Lower lobe of right lung (tissue), 2 donors: ENCODE measurements at places on chromosomes 16 and 17. TPM values are rescaled to one million over a fixed set of nuclear protein-coding genes. Genes with fewer than 3 reads are reported as not detected.

DNA sequence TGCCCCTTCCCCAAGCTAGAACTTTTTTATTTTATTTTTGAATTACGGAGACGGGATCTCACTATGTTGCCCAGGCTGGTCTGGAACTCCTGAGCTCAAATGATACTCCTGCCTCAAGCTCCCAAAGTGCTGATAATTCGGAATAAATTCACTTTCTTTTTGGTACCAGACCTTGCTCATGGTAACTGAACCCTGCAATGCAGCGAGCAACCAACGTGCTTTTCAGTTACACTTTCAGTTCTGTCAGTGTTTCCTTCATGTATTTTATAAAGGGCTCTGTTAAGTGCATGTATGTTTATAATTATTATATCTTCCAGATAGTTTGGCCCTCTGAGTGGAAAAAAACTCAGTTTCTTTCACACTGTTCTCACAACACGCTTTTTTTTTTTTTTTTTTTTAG, 13.9 kb downstream of the C16orf96 start:
- no peak for DNase-seq

- no peak for DNase-seq
These were observed 72.8 kb upstream of the MED9 start for GRCh38 chr17:17403899-17404576.

GRCh38 chr17:13537871-13538643, 63.7 kb downstream of the HS3ST3A1 start:
- no peak for DNase-seq

DNA sequence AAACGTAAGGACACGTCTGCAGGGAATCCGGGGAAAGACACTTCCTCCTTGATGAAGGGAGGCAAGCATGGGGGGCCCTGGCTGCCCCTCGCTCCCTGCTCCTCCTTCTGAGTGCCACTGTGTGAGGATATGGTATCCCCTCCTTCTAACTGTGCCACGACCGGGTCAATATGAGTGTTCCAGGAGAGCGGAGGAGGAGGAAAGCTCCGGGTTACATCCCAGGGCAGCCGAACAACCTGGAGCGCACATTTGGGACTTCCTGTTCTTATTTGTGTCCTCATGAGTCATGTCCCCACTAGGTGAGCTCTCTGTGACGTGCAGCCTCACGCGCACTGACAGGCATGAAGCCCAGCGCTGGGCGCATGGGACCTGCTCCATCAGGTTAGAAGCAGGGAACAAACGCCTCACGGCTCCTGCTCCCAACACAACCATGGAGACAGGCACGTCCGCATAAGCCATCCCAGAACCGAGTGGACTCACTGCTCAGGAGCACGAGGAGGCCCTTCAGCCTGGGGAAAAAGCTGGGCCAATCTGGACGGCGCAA, 92.9 kb upstream of the DNAH17 start:
- DNase-seq, result no peak

DNA sequence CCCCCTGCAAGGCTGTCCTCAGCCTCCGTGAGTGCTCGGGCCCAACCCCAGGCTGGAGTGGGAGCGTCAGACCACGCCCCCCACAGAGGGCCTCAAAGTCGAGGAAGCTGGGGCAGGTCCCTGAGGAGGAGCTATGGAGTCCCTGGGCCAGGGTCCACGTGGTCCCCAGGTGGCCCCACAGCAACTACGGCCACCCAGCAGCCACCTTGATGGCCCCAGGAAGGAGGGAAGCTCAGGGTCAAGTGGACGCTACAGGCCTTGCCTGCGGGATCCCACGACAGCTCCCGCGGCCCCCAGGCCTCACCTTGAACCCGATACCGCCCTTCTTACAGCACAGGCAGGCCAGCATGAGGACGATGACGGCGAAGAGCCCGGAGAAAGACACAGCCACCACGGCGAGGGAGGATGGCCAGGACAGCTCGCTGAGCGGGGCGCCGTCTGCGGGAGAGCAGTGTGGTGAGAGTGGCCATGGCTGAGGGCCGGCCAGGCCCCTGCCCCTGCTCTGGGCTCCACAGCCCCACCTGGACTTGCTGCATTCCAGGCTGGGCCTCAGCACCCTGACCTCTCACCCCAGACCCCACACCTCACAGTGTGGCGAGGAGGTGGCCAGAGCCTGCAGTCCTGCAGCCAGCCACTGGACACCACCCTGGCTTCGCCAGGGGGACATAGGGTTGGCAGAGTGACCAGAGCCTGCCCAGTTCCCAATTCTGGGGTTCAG, 31.1 kb upstream of the PVALEF start:
- DNase-seq, result no peak

GRCh38 chr17:70886648-70887047, 717.3 kb downstream of the KCNJ2 start:
- no peak for DNase-seq

The ZNF423 gene
- 10.7 TPM for total RNA-seq

The ACSM2A gene
- not detected for total RNA-seq

The HSDL1 gene
- 22.5 TPM for total RNA-seq

The KRTAP4-1 gene
- not detected for total RNA-seq
